Retina (tissue), 1 donor: ENCODE measurements at places on chromosomes 4 and X.

DNA sequence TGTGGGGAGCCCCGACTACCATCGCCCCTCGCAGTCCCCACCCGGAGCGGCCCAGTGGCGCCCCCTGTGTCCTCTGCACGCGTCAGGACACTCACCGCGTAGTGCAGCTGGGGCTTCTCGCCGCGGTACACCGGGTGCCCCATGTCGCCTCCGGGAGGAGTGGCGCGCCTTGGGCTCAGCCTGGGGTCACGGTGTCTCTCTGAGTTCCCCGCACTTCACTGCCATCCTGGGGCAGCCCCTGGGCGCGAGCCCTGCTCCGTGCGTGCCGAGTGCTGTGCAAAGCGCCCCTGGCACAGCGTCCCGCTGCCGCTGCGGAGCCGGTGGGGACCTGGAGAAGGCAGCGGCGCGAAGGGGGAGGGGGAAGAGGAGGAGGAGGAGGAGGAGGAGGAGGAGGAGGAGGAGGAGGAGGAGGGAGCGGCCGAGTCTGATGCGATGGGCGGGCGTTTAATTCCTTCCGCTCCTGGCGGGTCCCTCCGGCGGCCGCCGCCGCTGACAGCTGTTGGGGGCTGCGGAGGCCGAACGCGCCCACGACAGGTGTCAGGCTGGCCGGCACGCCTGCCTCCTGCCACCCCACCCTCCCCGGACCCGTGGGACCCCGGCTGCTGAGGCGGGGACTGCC is 134.3 kb downstream of the AMELX start:
- DNase-seq = peak; percentile 74

DNA sequence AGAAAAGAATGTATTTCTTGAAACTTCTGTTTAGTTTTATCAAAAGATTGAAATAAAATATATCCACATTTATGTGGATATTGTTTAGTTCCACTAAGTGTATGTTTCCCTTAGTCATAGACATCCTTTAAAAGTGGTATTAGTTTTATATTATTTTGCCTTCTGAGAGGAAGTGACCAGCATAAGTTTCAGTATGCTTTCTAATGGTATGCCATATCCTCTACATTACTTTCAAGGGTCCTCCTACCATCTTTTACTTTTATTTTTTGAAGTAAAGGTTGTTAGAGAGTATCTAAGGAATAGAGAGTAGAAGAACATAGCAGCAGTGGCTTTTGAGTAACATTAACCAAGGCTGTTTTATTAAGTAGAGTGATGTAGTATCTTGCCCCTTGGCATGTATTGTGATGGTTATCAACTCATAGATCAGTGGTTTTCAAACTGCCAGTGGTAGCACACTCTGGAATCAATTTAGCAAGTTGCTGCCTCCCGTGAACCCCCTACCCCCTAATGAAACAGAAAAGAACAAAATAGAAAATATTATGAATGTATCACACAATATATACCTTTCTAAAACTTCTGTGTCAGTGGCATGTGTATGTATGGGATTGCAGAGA is 44.8 kb downstream of the RBPJ start:
- no peak for DNase-seq

DNA sequence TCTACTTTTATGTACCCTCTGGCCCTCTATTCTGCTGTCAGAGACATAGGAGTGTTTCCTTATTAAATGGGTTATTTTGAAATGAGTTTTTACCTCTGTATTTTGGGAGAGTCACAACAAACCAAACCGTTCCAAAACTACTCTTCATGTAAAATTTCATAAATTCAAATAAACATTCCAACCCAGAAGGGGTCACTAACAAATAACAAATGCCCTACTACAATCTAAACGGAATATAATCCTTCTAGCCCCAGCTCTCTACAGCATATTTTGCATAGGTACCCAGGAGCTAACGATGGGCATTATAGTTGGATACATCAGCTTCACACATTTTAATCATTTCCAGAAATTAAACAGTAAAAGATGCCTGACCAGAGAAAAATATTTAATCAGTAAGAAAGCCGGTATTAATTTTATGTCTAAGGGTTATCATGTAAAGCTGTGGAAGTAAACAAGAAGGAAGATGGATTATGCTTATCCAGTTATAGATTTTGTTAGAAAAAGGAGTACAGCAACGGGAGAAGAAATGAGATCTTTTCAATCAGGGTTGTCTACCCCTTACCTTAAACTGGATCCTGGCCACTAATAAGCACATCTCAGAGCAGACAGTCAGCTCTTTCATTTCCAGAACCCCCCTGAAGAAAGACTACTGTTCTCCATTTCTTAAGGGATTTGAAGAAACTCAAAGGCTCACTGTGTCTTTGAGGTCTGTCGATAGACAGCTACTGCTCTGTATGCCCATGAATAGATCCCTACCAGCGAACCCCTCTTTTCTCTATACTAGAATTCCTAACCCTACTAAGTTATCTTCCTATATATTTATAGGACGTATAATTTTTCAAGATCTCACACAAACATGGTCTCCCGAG is 1.2 kb downstream of the UGDH start:
- DNase-seq = no peak

GRCh38 chr4:105543881-105544280 is 8.5 kb upstream of the ARHGEF38 start:
- DNase-seq = no peak

DNA sequence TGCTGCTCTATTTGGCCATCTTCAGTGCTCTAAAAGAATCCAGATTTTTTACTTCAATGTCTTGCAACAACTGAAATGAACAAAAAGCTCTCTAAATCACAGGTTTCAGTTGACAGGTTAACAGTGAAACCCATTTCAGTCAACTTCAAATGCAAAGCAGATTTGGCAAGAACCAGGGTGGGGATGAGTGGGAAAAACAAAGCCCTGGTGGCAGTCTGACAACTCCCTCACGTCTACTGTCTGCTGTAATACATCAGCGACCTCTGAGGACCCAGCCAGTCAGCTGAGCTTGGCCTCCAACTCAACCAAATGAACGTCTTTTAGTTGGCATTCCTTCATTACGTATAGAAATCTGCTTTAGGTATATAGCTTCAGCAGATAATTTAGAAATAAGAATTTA is 95.8 kb downstream of the COL25A1 start:
- DNase-seq = no peak

DNA sequence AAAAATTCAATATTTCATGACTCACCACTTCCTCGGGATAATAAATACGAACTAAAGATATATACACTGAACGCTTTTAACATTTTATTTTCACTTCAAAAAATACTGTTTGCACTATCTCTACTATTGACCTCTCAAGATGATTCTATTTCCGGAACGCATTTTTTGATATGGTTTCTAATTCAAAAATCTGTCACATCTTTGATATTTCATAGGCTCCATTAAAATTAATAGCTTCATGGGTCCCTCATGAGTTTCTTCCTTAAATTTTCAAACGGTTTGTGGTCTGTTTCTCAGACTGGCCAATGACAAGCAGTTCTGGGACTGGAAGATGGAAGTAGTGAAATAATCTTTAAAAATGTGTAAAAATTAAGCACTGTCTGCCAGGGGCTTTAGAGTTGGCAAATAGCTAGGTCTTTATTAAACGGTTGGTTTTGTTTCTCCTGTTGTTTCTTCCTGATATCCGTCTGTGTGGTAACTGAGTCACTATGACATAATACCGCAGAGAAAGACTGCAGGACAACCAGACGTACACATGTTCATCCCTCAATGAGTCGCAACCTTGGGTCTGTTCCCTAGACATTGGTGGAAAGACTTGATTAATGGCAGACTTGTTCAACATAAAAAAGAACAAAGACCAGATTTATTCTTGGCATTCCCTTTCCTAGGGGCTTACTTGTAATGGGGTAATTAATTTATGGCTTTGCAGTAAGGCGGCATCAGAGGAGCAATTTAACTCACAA is 133.8 kb downstream of the PALLD start:
- no peak for DNase-seq

- no peak for DNase-seq
Measured at GRCh38 chr4:10078481-10079233, 37.9 kb downstream of the WDR1 start.

DNA sequence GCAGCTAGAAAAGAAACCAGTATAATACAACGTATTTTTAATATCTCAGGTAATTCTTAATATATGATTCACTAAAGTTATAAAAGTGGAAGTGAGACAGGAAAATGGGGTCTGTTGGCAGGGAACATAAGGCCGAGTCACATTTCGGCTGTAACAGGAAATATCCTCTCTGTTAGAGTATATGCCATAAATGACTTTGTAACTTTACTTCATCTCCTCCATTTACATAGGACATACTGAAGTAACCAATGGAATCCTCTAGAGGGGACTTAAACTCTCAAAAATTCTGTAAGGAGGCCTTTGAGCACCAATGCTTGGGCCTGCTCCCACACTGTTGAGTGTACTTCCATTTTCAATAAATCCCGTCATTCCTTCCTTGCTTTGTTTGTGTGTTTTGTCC is 71.3 kb downstream of the ANKRD17 start:
- DNase-seq = no peak

DNA sequence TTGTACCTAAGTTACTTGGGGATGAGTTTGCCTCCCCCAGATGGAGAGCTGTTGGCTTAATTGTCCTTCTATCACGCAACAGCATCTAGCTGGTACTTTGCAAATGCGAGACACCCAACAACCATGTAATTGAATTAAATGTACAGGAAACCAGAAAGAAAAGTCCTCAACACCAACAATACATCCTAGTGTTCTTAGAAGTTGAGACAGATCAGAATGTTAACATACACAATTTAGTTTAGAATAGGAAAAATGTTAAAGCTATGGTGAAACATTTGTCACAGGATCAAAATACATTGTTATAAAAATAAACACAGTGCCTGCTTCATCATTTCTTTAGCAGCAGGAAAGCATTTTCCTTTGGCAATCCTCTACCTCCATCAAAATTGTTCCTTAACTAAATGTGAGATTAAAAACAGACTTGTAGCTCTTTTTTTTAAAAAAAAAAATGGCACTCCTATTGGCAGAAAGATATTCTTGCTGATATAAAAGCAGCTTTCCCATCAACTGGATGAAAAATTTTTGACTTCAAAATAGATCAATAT is 163.1 kb upstream of the MID1 start:
- no peak for DNase-seq

GRCh38 chr4:157294575-157294974 is 74.0 kb downstream of the GRIA2 start:
- DNase-seq = no peak

DNA sequence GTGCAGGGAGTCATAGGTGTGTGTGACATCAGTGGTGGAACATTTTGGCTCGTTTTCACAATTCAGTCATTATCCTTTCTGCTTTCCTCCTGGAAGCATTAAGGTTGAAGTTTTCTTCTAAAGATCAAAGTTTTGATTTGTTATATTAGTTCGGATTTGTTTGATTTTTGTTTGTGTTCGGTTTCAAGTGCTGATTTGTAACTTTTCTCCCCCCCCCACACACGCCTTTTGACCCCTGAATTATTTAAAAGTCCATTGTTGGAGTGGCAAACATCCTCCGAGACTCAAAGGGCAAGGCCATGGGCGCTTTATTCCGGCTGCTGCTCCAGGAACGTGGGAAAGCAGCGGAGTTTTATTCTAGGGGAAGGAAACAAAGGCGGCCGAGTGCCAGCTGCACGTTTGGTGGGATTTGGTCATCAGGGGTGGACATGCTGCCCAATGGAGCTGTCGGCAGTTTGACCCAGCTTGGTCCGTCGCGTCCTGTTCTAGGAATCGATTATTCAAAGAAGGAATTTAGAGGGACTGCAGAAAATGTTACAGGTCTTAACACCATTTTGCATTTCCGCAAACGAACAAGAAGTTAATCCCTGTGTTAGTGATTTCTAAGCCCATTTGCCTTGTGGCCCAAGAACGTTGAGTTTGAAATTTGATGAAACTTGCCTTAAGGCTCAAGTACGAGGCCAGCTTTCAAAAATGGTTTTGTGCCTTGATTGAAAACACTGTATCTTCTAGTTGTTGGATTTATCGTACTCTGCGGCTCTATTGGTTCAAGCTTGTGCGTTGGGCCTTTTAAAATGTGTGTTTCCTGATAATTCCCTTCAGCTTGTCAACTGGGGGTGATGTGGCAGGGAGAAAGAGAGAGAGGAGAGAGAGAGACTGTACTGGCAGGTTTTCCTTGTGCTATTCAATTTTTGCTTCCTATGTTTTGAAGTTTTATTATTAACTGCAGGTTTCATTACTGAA is 565 bp upstream of the ZNF41 start:
- peak; percentile 59 for DNase-seq

- no peak for DNase-seq
Measured at GRCh38 chr4:166012129-166013030, 139.3 kb downstream of the TLL1 start.

DNA sequence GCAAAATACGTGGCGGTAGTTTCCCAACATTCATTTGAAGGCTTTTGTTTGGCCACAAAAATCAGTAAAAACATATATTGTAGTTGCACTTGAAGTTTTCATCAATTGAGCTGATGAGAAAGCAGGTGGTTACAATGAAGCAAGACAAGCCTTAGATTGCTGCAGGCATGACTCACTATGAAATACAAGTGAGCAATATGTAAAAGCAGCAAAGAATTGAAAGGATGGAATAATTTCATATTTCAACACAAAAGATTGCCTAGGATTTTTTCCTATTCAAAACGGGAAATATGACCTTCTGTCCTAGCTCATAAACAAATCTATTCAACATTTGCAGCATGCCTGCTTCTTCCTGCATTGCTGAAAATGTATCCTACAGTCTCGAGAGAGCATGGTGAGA is 190.9 kb upstream of the BANK1 start:
- no peak for DNase-seq

- DNase-seq = peak; percentile 13
Measured at GRCh38 chr4:5277079-5277478, 225.8 kb downstream of the STK32B start.

DNA sequence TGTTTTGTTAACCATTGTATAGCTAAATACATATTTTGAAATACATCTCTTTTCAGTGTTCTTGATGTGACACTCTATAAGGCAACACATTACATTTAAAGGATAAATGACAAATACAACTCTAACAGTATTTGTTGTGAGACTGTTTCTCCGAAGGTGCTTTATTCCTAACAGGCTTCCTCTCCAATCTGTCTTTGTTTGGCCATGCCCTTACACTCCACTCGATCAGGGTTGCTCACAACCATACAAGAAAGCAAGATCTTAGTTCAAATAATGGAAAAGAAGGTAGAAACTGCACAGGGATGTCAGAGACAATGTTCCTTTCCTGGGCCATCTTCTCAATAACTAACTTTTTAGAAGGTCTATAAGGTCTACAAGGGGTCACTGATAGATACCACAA is 36.5 kb downstream of the AMMECR1 start:
- DNase-seq = no peak

GRCh38 chr4:128604840-128605239 is 204.7 kb upstream of the JADE1 start:
- no peak for DNase-seq

DNA sequence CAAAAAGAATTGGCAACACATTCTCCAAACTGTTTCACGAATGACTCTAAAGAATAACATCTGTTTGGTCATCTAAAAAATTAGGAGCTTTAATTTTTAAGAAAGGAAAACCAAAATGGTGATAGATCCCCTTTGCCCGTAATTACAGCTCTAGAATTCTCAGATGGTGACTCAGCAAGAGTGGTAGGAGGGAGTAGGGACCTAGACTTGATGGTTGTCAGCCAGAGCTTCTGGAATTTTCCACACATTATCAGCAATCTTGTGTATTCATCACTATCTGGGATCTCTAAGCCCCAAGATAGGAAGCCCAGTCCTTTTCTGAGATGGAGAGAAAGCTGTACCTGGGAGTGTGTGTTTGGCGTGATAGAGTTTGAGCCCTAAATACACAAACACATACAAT is 103.9 kb upstream of the RAB40AL start:
- no peak for DNase-seq

GRCh38 chr4:119835613-119835910 is 207.0 kb upstream of the PDE5A start:
- DNase-seq = no peak

- DNase-seq = no peak
Measured at GRCh38 chr4:14167876-14168510, 540.5 kb upstream of the BOD1L1 start.
